ENCODE measurements at places on chromosomes 6 and 20.

DNA sequence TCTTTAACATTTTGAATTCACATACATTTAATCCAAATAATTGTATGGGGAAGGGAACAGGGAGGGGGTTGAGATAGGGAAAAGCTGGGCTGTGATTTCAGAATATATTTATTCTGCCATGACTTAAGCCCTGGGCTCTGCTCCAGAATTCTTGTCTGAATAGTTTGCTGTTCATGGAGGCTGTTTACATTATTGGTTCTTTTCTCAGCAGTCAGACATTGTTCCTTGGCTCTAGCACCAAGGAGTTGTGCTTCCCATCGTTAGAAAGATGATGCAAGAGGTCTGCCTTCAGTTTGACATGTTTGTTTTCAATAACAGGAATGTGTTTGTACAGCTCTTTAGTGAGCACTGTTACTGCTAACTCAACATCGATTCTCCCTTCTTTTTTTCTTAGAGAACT, 198.8 kb upstream of the CDYL start:
- DNase-seq = no peak

DNA sequence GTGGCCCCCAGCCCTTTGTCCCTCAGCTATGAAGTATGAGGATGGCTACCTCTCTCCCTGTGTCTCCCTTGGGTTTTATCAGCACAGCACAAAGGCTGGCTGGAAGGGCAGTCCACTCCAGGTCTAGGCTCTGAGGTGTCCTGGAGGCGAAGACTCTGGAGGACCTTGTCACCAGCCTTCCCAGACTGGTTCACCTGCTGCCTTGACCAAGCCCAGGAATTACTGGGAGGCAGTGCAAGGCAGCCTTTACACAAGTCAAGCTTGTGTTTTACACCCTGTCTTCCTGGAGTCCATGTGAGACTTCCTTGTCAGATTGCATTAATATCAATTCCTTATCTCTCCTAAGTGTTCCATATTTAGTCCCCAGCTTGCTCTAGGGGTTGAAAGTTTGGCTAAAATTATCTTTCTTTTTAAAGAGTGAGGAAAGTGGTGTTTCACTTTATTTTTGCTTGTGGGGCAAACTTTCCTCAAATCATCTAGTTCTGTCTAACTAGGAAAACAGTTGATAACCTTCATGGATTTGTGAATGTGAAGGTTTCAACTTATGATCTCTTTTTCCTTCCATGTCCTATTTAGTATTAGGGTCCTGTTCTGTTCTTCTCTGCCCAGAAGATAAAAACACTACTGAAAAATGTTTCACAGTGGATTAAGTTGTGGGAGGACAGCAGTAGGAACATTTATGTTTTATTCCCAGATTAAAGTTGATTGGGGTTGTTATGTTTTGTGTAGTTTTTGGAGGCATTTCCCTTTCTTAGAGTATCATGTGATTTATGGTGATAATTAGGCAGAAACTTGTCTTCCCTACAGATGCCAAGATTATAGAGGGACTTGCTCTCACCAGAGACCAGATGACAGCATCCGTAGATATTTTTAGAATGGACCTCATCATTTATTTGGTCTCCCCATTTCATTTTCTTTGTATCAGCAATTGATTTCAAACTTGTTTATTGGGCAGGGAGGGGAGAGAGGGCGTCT, 114.8 kb downstream of the FOXO3 start:
- no peak for DNase-seq

DNA sequence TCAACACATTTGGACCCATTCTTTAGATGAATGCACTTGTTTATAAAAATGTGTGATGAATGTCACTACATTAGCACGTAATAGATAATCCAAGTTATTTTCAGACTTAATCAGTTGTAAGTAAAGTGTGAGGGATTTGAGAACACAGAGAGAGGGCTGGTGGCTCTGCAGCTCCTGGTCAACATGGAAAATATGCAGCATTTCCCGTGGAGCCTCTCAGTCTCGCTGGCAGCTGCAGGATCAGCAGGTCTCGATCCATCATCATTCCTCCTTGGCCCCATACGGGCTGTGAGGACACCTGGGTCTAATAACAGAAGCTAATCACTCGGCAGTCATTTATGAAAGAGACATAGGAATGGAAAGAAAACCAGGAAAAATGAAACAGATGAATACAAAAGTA, 390.2 kb downstream of the PRKN start:
- DNase-seq = no peak

- no peak for DNase-seq
Observed at GRCh38 chr6:143689852-143690251, 12.1 kb downstream of the PHACTR2 start.

GRCh38 chr6:11324453-11325015, 92.1 kb upstream of the NEDD9 start:
- no peak for DNase-seq

DNA sequence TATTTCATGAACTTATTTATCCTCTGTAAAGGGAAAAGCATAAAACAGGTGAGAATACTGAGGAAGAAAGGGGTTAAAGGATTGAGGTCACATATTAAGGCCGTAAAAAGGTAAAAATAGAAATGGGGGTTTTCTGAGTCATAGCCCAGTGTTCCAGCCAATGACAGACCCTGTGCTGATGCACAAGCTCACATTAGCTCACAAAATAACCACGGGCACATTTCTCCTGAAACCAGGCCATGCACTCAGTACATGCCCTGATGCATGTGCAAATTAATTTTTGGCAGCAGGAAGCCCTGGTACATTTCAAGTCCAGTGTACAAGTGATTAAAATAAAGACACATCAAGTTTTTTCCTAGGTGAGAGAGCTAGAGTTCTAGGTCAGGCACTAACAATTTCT, 194.4 kb downstream of the TMEM200A start:
- no peak for DNase-seq

GRCh38 chr6:67933278-67933677, 701.8 kb upstream of the ADGRB3 start:
- DNase-seq = no peak

- no peak for DNase-seq
Observed at GRCh38 chr6:11734861-11735613, 43.6 kb downstream of the ADTRP start.

DNA sequence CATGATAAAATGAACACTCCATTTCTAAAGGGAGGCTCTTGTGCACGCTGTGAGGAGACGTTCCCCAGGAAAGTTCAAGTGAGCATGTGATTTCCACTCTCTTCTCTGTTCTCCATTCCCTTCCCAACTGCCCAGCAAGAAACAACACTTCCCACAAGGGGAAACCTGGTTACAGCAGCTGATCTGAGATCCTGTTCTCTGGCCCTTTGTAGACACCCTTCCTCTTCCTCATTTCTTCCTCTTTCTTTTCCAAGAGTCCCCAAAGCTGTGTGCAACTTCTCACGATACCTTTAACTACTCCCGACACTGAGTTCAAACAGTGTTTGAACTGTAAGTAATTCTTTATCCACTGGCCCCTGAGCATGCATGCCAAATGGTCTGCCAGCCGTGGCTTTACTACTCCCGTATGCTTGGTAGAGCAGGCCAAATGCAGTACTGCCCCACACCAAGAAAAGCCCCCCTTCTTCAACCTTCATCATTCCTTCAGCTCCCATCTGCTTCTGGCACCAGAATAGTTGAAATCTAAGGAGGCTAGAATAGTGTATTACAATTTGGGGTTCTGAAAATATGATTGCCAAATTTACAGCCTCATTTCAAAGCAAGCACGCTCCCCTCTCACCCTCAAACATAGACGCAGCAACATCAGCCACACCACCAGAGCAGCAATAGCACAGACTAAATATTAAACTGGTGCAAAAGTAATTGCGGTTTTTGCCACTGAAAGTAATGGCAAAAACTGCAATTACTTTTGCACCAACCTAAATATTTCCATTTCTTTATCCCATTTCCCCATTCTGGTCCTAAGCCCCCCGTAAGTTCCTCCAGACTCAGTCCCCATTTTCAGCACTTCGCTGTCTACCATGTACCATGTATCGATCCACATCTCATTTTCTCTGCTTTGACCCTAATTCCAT, 4.3 kb downstream of the HLA-DMB start:
- DNase-seq = no peak

DNA sequence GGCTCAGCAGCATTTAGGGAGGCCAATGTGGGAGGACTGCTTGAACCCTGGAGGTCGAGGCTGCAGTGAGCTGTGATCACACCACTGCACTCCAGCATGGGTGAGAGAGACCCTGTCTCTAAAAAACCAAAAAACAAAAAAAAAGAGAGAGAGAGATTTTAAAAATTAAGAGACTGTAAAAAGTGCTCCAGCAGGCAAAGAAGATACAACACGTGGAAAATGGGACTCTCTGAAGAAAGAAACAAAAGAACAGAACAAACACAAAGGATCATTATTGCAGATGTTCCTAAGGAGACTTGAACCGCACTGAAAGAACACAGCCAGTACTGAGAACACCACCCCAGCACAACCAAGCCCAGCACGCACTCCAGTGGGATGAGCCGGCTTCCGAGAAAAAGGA, 74.2 kb downstream of the TAF4 start:
- DNase-seq = no peak

GRCh38 chr6:161624111-161624510, 350.2 kb upstream of the AGPAT4 start:
- no peak for DNase-seq

GRCh38 chr6:128554302-128554701, 33.9 kb upstream of the PTPRK start:
- no peak for DNase-seq

DNA sequence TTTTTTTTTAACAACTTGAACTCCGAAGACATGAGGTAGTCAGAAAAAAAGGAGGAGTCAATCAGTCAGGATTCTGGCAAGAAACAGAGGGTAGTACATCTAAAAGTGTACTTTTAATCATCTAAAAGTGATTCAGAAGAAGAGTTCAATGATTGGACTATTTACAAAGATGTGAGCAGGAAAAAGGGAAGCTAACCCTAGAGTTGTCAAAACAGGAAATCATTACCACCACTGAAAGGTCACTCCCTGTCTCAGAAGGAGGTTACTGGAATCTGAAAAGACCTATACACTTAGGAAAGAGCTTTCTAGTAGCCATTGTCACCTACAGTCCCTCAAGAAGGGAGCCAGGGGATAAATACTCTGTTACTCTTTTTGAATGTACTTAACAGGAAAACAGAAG, 16.7 kb upstream of the LMBRD1 start:
- DNase-seq = no peak

DNA sequence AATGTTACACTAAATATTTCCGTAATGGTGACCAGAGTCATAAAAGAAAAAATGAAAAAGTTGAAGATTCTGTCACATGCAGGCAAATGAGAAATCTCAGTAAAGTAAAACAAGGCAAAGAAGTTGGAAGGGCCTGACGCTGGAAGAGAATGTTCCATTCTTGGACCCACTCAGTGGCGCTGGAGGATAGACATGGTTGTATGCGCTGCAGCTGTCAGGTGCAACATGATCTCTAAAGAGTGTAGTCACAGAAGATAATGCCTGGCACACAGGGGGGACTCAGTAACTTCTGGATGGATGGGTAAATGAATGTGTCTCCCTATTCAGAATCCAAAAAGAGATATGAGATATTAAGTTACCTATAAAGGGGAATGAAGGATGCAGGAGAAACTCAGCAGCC, 116.3 kb downstream of the FAXC start:
- no peak for DNase-seq

- no peak for DNase-seq
Observed at GRCh38 chr6:7389162-7389450, 436 bp downstream of the CAGE1 start.

DNA sequence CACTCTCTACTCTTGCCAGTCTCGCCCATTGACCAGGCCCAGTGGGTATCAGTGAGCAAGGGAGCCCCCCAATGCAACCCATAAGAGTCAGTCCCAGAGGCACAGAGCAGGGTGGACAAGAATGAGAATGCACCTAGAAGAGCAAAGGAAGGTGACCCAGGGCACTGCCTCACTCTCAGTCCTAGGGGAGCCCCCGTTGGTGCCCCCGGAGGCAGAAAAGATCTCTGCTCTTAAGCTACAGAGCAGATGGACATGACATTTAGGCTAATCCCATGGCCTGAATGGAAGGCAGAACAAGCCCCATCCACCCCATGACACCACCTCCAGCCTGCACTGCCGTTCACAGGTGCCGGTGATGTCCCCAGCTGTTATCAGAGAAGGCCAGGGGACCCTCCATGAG, 50.7 kb upstream of the PLEKHG1 start:
- no peak for DNase-seq

GRCh38 chr6:699319-699718, 6.4 kb upstream of the EXOC2 start:
- DNase-seq = no peak

DNA sequence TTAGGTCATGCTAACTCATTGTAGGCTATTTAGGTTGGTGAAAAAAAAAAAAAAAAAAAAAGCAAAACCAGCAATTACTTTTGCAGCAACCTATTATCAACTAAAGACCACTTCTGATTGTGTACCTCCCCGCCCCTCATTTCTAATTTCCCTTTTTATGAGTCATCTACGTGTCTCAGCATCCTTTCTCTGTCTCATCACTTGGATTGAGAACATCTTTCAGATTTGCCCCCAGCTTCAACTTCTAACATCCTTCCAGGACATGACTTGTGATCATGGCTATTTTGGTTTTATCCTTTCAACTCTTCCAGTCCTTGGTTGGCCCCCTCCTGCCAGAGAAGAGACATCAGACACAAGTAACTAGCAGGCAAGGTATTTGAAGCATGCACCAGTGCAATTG, 156.7 kb upstream of the CCN2 start:
- no peak for DNase-seq

DNA sequence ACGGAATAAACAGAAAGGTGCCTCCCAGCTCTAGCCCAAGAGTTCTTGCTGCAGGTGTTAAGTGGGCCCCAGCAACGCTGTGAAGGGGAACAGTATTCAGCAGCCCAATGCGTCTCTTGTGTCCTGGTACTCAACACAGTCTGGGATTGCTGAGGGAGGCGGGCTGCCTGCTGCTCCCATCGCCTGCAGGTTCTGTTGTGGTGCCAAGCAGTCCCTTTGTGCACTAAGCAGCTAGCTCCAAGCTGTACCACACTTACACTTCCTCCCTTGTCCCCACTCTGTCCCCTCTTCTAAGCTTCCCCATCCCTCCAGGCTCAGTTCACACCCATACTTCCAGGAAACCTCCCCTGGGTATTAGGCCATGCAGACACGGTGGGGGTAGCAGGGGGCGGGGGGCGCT, 92.7 kb downstream of the AGPAT4 start:
- DNase-seq = no peak

GRCh38 chr6:133886104-133886775, 2.7 kb upstream of the TCF21 start:
- no peak for DNase-seq

DNA sequence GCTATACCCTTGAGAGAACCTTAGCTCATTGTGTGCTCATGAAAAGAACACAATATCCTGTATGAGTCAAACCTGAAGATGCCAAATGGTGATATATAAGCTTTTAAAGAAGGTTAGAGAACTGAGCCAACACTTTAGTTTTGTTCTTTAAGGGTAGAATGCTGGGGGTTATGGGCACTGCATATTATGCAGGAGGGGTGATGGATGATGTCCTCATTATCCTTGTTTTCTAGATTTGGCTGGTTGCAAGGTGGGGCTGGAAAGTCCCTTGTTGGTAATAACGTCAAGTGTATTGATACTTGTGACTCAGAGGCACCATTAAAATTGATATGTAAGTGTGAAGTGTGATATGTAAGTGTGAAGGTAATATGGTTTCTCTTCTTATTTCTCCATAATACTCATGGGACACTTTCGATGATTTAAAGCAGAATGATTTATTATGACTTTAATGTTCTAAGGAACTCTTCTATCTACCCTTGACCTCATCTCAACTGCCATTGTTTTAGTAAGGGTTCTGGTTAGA, 113.7 kb upstream of the DTNBP1 start:
- no peak for DNase-seq

- DNase-seq = no peak
Observed at GRCh38 chr6:33839399-33840047, 35.7 kb upstream of the MLN start.

GRCh38 chr6:11604215-11604614, 66.7 kb downstream of the TMEM170B start:
- DNase-seq = no peak

- no peak for DNase-seq
Observed at GRCh38 chr6:74785236-74785635, 420.6 kb downstream of the COL12A1 start.
